Glutamatergic neuron (in vitro differentiated cells): ENCODE measurements at places on chromosomes 1 and 21. TPM values are rescaled to one million over a fixed set of nuclear protein-coding genes. Genes with fewer than 3 reads are reported as not detected.

DNA sequence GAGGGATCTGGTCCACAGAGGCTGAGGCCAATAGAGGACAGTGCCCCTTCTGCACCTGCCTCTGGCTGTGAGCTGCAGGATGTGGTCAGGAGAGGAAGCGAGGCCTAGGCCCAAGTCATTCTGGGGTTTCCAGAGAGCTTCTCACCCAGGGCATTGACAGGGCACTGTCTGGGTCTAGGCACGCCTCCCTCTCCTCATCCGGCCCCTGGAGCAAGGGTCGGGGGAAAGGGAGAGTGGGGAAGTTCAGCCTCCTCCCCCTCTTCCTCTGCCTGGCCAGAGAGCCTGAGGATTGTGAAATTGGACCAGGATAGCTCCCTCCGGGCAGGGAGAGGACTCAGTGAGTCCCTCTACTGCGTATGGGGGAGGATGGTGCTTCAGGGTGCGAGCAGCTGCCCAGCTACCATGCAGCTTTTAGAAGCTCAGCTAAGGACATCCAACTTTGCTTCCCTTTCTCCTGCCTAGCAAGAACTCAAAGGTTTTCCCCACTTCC is 6.3 kb upstream of the INAVA start:
- H3K4me1 ChIP-seq: peaks cover 10% of the 10 kb centered on the region
- H3K27me3 ChIP-seq: peaks cover 3% of the 10 kb centered on the region
- H3K36me3 ChIP-seq: no peaks in the 10 kb centered on the region
- H3K27ac ChIP-seq: no peak overlapping the region

GRCh38 chr1:163697137-163697536 is 375.4 kb downstream of the NUF2 start:
- no peaks in the 10 kb centered on the region for H3K36me3 ChIP-seq
- H3K27ac ChIP-seq: no peak overlapping the region
- H3K4me3 ChIP-seq: no peak overlapping the region
- no peak for DNase-seq

DNA sequence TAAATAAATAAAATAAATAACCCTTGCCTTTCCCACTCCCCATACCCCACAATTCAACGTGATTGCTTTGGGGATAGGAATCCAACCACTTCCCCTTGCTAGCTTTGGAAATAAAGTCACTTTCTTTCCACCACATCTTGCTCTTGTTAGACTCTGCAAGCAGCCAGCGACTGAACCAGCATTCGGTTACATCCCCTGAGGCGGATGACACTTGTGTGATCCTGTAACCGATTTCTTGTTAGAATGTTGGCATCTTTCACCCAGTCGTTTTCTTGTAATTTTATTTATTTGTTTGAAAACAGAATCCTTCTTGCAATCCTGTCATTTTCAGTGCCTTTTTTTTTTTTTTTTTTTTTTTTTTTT is 1.6 kb upstream of the IFNGR2 start:
- no peaks in the 10 kb centered on the region for H3K36me3 ChIP-seq
- no peak overlapping the region for H3K27ac ChIP-seq
- H3K4me1 ChIP-seq: peaks cover 2% of the 10 kb centered on the region
- H3K27me3 ChIP-seq: peaks cover 2% of the 10 kb centered on the region
- no peak overlapping the region for H3K4me3 ChIP-seq

DNA sequence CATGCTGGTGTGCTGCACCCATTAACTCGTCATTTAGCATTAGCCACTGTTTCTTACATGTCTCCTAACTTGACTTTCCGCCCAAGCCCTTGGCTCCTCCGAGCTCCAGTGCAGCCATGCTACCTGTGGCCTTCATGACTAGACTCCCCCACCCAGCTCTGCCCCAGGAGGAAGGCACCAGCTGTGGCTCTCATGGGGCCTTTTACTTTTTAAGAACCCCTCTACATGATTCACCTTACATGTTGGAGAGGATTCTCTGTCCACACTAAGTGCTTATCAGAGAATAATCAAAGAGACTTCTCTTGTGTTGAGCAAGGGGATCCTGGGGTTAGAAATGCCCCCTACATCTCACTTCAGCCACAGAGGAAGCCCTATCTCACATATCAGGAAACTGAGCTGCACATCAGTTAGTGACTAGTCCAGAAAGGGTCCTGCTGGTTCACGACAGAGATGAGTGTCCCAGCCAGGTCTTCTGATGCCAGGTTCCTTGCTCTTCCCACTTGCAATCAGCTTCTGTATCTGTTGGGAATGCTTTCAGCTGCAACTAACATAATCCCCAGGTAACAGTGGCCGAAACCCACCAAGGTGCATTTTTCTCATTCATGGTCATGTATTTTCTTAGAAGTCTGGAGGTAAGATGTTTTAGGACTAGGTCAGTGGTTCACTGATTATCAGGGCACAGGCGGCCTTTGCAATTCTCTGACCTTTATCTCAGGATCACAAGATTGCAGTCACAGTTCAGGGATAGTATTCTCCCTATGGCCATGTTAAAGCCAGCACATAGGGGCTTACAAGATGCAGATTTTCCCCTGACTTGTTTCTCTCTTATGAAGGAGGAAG is 45.9 kb downstream of the KLHDC7A start:
- H3K27ac ChIP-seq: no peak overlapping the region
- DNase-seq: no peak
- no peaks in the 10 kb centered on the region for H3K4me1 ChIP-seq

DNA sequence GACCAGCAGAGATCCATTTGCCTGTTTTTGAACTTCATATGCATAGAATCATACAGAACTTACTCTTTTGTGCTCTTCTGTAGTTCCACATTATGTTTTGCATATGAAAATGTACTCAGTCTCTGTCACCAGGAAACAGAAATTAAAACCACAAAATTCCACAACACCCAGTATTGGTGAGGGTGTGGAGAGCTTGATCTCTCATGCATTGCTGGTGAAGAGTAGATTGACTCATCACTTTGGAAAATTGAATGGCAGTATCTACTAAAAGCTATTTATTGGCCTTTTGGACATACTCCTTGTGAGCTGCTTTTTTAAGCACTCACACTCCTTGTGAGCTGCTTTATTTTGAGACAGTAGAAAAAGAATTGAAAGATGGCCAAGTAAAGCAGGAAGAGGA is 43.3 kb downstream of the VTCN1 start:
- H3K36me3 ChIP-seq: no peaks in the 10 kb centered on the region
- H3K4me1 ChIP-seq: peaks cover 20% of the 10 kb centered on the region
- H3K27ac ChIP-seq: no peak overlapping the region
- H3K27me3 ChIP-seq: peaks cover 3% of the 10 kb centered on the region
- H3K4me3 ChIP-seq: no peak overlapping the region

DNA sequence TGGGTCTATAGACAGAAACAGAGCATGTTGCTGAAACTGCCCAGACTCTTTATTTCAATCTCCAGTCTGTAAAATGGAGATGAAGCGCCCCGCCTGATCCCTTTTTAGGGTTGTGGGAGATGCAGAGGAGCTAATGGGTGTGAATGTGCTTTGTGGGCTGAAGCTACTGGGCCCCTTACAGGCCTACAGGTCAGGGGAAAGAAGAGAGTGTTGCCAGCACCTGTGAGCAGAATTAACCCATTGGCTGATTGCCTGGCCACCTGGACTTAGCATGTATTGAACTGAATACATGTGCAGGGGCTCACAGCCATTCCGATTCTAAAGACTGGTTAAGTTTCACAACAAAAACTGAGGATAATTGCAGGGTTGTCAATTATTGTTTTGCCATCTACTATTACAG is 13.9 kb upstream of the ATF3 start:
- no peaks in the 10 kb centered on the region for H3K36me3 ChIP-seq
- H3K27ac ChIP-seq: no peak overlapping the region
- H3K27me3 ChIP-seq: peaks cover 3% of the 10 kb centered on the region

GRCh38 chr1:214331827-214332423 is 51.0 kb downstream of the SMYD2 start:
- no peaks in the 10 kb centered on the region for H3K27me3 ChIP-seq
- peak; percentile 61 for DNase-seq
- peaks cover 11% of the 10 kb centered on the region for H3K4me1 ChIP-seq
- H3K36me3 ChIP-seq: no peaks in the 10 kb centered on the region
- no peak overlapping the region for H3K27ac ChIP-seq

DNA sequence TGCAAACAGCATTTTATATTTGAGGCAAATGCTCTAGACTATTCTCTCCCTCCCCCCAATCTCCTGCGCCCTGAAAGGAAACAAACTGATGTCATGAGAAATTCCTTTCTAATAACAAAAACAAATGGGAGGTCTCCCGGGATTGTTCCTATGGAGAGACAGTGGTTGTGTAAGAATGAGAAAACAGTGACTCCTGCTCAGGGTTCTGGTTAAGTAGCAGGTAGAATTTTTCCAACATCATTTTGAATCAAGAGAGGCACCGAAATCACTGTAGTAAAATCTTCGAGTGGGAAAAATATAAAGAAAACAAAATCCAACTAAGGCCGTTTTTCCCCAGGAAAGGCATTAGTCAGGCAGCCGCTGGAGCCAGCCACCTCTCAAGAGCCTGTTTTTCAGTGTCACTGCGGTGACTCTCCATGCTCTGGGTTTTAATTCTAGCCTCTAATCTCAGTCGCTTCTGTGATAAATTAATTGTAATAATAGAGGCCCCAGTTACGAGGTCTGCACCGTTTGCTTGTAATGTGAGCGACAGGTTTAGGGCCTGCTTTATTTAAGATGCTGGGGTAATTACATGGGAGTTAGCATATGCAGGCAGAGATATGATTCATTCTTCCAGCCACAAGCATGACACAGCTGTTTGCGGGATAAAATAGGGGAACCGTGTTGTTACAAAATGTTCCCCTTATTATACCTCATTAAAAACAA is 80.3 kb downstream of the RNF220 start:
- H3K4me3 ChIP-seq: no peak overlapping the region
- H3K27ac ChIP-seq: no peak overlapping the region
- DNase-seq: no peak
- peaks cover 5% of the 10 kb centered on the region for H3K36me3 ChIP-seq

DNA sequence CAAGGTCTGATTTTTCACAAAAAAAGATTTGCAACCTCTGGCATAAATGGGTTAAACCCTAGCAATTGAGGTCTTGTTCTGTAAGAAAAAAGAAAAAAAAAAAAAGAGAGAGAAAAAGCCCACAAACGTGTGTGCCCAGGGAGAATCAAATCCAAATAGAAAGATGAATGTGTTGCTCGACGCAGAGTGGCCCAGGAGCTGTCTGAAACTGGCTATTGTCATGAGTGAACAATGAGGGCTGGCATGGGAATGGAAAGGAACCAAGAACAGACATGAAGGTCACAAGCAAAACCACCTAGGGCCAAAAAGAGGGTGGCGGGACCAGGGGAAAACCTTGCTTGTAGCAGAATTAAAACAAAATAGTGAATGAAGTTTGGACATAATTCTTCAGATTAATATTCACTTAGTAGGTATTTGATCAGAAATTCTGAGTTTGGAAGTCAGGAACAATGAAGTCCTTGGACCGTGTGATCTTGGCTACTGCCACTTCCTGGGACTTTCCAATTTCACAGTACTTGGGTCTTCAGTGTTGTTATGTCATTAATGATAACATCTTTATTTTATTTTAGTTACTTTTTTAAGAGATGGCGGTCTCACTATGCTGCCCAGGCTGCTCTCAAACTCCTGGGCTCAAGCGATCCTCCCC is 3.1 kb downstream of the ENO1 start:
- no peak overlapping the region for H3K27ac ChIP-seq
- H3K4me1 ChIP-seq: peaks cover 13% of the 10 kb centered on the region

- peaks cover 4% of the 10 kb centered on the region for H3K27me3 ChIP-seq
- DNase-seq: no peak
- H3K36me3 ChIP-seq: no peaks in the 10 kb centered on the region
- peak overlapping the region; percentile 43 for H3K4me3 ChIP-seq
- H3K27ac ChIP-seq: peak overlapping the region; percentile 60
Observed at GRCh38 chr1:7253118-7253480, 467.8 kb downstream of the CAMTA1 start.

DNA sequence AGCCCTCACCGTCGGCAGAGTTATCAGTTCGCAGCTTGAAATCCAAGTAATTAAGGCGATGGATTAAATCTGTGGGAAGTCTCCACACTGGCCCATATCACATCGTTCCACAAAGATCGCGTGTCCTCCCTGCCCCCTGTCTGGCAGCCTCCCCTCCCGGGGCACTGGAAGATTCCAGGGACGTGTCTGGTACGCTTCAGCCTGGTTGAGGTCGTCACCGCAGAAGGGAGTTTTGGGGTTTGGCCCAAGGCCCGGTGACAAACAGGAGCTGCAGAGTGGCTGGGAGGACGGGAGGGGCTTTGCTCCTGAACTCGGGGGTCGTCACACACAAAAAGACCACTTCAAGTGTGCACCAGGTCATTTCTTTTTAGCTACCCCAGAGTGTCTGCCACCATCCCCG is 51.1 kb downstream of the PRDM16 start:
- no peak for DNase-seq
- no peak overlapping the region for H3K4me3 ChIP-seq
- H3K27me3 ChIP-seq: peaks cover 2% of the 10 kb centered on the region
- H3K27ac ChIP-seq: no peak overlapping the region
- no peaks in the 10 kb centered on the region for H3K36me3 ChIP-seq

DNA sequence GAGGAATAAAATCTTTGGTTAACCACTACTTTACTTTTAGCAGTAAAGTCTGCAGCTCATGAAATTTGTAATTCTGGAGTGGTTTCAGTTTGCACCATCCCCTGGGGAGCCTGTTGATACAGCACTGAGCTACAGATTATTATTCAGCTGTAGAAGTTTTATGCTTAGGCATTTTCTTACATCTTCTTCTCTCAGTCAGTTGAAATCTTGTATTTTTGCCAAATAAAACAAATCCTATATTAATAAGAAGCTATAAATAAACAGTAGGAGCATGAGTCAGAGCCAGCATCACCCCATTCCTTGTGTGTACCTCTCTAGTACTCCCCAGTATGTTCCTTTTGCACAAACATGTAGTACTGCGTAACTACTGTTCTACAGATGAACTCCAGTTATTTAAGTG is 118.9 kb downstream of the ATF6 start:
- no peak for DNase-seq
- H3K27me3 ChIP-seq: no peaks in the 10 kb centered on the region
- H3K4me3 ChIP-seq: no peak overlapping the region
- peaks cover 3% of the 10 kb centered on the region for H3K36me3 ChIP-seq

DNA sequence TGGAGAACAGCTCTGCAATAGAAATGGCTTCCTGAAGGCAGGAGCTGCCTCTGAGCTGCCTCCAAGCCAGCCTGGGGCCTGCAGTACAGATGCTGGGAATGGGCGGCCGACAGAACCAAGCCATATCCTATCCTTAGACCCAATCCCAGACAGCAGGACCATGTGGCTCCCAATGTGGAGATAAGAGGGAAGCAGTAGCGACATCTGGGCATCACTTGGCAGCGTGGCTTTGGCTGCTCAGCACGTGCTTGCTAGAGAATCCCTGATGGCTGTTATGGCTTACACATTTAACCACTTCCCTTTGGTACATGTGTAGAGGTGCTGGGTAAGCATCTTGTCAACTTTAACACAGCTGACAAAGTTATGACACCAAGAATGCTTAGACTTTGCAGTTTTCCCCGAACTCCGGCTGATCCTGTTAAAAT is 87.7 kb downstream of the MAN1C1 start:
- peak overlapping the region; percentile 34 for H3K27ac ChIP-seq
- DNase-seq: no peak
- H3K36me3 ChIP-seq: no peaks in the 10 kb centered on the region

RHD gene
- total RNA-seq: not detected

TMCC2 gene
- total RNA-seq: 80.1 TPM

AVPR1B gene
- not detected for total RNA-seq

CNR2 gene
- not detected for total RNA-seq

HAPLN2 gene
- 0.71 TPM for total RNA-seq
